SHP77 (cell line): ENCODE measurements at places on chromosomes 2 and 18.

DNA sequence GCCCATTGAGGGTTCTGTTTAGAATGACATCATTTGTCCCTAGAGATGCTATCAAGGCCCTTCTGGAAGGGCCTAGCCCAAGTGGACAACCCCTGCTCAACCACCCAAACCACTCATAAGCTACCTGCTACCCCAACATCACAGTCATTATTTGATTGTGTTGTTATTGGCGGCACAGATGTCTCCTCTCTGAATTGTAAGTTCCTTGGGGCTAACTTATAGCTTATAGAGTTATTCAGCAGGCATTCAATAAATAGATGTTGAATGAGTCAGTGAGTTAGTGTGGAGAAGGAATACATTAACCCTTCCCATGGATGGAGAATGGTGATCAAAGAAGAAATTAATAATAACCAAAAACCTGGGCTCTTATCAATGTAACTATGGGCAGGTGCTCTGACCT lies 80.0 kb downstream of the ACAA2 start:
- DNase-seq, result no peak

GRCh38 chr2:24317491-24317920 lies 42.8 kb downstream of the ITSN2 start:
- DNase-seq, result no peak

DNA sequence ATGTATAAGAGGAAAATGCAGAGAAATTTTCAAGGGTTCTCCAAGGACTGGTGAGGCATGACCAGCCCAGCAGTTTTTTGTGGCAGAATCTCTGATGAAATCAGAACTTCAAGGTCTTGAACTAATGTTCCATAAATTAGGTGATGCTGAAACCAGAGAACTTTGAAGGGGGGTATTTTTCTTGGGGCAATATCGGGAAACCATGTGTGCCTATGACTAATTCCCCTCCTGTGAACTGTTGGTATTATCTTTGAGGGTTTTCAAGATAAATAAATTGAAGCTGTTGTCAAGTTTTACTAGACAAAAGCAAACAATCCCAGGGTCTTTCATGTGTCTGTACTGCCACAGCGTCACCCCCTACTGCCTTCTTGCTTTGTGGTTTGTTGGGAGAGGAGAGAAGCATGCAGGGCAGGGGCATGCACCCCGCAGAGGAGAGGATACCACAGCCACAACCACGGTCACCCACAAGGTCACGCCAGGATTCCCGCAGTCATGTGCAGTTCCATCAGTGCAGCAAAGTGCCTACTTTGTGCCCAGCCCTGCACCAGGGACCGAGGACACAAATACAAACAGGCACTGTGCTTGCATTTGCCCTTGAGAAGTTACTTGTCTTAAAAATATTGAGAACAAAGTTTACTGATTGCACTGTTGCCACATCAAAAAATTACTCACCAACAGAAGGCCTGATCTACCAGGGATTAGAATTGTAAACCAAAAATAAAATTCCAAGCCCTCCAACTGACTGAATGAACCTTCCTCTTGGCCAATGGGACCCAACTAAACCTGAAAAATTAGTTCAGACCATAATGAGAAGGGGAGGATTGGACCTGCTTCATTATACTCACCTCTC lies 413.3 kb upstream of the TRIB2 start:
- DNase-seq, result no peak

DNA sequence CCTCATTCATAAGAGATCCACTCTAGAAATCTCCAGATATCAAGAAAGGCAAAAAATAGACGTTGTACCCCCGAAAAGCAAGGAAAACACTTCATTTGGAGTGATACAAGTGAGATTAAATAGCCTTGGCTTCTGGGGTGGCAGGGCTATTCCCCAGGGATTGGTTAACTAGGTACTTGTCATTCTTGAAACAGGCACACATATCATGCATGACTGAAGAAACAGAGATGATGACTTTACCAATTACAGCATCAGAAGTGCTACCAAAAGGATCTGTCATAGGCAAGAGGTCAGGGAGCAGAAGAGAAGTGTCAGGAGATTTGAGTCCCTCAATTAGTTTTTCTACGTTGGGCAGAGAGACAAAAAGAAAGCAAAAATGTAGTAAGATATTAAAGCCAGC lies 45.2 kb upstream of the NFU1 start:
- DNase-seq, result peak; percentile 0

- no peak for DNase-seq
These were observed 402.5 kb upstream of the DDX18 start for GRCh38 chr2:117411983-117412382.

- peak; percentile 78 for DNase-seq
These were observed 6.4 kb downstream of the MYT1L start for GRCh38 chr2:2324565-2325101.

DNA sequence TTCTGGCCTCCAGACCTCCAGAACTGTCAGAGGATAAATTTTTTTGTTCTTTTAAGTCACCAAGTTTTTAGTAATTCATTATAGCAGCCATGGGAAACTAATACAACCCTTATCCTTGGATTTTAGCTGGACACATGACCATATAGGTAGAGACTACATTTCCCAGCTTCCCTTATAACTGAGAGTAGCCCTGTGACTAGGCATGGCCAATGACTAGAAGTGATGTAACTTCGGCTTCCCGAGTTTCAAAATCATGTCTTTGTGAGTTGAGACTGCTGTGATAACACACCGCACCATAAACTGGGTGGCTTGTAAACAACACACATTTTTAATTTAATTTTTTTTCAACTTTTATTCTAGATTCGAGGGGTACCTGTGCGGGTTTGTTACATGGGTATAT lies 134.0 kb upstream of the SERTAD2 start:
- DNase-seq, result no peak

DNA sequence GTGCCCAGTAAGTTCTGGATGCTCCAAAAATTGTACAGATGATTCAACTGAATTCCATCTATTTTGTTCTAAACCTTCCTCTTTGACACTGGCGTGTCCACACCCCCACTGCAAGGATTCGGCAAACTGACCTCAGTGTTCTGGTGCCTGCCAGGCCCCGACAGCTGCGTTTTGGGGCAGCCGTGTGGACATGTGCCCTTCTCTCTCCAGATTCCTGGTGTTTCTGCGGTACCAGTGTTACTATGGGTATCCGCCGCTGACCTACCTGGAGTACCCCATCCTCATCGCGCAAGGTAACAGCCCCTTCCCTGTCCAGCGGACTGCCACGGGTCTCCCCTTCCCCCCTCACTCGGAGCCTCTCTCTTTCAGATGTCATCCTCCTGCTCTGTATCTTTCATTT lies 5.0 kb downstream of the SLC66A3 start:
- DNase-seq, result no peak

GRCh38 chr2:205540036-205540435 lies 142.3 kb upstream of the NRP2 start:
- no peak for DNase-seq

- no peak for DNase-seq
These were observed 27.9 kb downstream of the IL37 start for GRCh38 chr2:112938904-112939303.

DNA sequence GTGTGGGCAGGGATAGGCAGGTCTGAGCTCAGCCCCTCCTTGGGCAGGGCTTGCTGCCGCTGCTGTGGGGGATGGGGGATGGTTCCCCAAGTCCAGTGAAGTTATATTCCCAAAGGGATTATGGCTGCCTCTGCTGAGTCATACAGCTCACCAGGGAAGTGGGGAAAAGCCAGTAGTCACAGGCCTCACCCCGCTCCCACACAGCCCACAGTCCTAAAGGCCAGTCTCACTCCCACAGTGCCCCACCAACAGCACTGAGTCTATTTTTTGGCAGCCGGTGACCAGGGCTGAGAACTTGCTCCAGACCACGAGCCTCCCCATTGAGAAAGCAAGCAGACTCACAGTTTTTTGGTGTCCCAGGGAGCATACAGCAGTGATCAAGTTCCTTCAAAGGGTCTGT lies 173.3 kb downstream of the OSR1 start:
- DNase-seq, result no peak

GRCh38 chr2:133691336-133691735 lies 123.1 kb upstream of the NCKAP5 start:
- DNase-seq, result no peak

DNA sequence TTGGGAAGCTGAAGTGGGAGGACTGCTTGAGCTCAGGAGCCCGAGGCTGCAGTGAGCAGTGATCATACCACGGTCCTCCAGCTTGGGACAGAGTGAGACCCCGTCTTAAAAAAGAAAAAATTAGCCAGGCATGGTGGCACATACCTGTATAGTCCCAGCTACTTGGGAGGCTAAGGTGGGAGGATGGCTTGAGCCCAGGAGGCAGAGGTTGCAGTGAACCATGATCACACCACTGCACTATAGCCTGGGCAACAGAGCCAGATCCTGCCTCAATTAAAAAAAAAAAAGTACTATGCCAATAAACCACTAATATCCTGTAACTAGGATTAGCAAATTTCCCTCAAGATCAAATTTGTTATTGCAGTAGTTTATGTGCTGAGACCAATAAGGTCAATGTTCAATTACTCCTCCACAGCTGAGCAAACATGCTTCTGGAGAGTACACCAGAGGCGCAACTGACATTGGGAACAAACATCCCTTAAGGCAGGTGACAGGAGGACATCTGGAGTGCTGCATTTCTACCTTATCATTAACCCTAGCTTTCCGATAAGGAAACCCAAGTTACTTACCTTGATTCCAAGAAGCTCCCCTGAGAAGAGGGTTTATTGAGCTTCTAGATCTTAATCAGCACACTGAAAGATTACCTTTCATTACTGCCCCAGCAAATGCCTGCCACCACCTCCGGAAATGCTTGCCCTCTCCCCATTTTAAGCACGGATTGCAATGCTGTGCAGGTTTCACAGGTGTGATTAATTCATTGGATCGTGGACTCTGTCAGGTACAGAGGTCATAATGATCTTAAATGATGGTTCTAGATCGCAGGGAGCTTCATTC lies 26.2 kb downstream of the MGAT4A start:
- DNase-seq, result peak; percentile 83

DNA sequence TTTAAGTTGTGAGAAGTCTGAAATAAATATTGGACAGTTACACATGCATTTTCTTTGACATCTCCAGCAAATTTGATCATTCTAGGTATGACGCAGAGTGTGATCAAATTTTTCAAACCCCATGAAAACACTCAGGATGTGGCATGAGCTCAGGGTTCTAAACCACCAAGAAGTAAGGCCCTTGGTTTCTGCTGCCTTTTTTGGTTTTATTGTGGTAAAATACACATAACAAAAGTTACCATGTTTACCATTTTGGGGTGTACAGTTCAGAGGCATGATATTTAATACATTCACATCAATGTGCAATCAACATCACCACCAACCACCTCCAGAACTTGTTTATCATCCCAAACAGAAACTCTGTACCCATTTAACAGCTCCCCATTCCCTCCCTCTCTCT lies 64.3 kb upstream of the TTN start:
- DNase-seq, result no peak

- peak; percentile 37 for DNase-seq
These were observed 590 bp downstream of the MDH1 start for GRCh38 chr2:63589148-63589958.

DNA sequence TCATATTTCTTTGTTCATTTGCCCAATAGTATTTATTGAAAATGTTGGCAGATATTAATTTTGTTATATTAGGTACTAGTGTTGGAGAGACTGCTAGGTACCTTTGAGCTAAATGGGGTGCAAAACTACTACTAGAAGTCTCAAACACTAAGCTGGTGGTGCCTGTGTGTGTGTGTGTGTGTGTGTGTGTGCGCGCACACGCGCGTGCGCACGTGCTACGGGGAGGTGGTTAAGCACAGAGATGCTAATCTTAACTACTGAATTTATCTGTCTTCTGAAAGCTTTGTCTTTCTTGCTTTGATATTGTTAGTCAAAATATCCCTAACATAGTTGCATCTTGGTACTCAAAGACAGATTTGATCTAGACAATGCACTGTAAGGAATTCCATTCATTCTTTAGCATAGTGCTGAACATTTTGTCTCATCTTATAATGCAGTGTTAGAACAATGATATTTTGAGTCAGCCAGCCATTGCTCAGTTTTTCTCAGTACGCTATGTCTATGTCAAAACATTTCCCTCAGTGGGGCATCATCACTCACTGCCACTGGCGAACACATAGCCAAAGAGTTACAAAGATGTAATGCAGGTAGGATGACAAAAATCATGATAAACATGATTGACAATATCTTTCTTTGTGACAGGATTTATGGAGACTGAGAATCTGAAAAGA lies 396.0 kb upstream of the RGPD4 start:
- no peak for DNase-seq

GRCh38 chr2:63544017-63544627 lies 44.2 kb downstream of the WDPCP start:
- DNase-seq, result no peak

DNA sequence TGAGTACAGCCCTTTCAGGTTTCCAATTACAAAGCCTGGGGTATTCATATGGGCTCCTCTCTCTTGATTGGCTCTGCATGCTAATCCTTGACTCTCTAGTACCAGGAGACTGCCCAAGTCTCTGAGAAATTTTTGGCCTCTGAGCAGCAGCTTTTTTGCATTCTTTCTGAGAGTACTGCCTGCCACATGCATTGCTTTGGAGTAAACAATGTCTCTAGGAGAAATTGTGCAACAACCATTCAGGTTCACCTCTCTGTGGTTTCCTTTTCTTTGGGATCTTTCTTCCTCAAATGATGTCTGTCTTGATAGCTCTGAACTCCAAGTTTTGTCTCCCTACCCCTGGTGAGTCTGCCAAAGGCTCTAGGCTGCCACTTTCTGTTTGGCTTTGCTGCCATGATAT lies 115.8 kb upstream of the SETBP1 start:
- no peak for DNase-seq

- peak; percentile 46 for DNase-seq
These were observed 71.7 kb downstream of the HS1BP3 start for GRCh38 chr2:20578895-20579825.

GRCh38 chr18:57776767-57777166 lies 26.3 kb downstream of the ATP8B1 start:
- no peak for DNase-seq

DNA sequence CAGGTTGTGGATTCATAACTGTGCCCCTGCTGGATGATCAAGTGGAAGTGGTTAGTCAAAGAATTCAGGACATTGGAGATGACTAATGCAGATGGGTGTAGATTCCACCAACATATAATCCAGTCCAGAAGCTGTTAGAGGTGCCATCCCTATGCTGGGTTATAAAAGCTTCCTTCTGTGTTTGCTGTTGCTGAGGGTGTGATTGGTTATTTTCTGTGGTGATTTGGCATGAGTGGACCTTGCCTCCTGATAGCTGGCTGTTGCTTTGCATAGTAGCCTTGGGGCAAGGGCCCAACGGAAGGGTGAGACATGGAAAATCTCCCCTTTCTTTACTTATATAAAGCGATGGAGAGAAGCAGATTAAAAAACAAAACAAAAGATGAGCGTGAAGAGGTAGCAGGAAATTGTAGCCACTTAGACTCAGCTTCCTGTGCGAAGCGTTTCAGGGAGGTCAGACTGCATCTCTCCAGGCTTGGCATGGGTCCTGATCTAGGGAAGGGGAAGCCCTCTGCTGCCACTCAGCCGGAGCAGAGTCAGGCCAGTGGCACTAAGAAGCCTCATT lies 190.4 kb downstream of the FMNL2 start:
- no peak for DNase-seq

GRCh38 chr18:12742453-12742852 lies 39.6 kb downstream of the PSMG2 start:
- no peak for DNase-seq

- DNase-seq, result peak; percentile 7
These were observed 40.3 kb downstream of the KCNS3 start for GRCh38 chr2:17918789-17919188.
